ENCODE measurements at places on chromosomes 4 and X. TPM values are rescaled to one million over a fixed set of nuclear protein-coding genes. Genes with fewer than 3 reads are reported as not detected.

Gene SPRY1
- 16.5 TPM for total RNA-seq

Gene FMR1
- 34.8 TPM for total RNA-seq

Gene MAGEE1
- 1.9 TPM for total RNA-seq

Gene SPON2
- total RNA-seq, result 1,031 TPM

Gene EPGN
- 0.17 TPM for total RNA-seq

Gene NALF2
- total RNA-seq, result not detected

Gene CT55
- not detected for total RNA-seq

Gene UTP3
- total RNA-seq, result 21.8 TPM

Gene EGFL6
- not detected for total RNA-seq

Gene SMIM10
- total RNA-seq, result 6.4 TPM

Gene FAM53A
- total RNA-seq, result 2.3 TPM

Gene CPE
- 30.8 TPM for total RNA-seq
